Amniotic stem cell (primary cell): ENCODE measurements at places on chromosomes 4 and X.

- DNase-seq = no peak
Observed at GRCh38 chrX:7261672-7262332, 113.8 kb upstream of the PUDP start.

DNA sequence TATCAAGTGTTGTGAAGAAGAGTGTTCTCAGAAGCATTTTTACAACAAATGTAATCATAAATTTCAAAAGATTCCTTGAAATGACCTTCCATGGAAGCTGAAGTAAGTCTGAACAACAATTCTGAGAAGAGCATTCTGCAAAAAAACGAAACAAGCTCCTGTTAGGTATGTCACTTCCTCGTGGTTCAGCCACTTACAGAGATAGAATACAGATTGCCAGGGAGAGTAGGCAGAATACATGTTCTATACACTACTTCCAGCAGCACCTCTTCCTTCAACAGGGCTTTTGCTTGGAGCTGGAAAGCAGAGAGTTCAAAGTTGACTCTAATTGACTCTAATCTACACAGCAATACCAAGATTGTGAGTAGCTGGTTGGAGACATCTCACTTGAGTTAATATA lies 274.5 kb downstream of the ADGRA3 start:
- DNase-seq = no peak

DNA sequence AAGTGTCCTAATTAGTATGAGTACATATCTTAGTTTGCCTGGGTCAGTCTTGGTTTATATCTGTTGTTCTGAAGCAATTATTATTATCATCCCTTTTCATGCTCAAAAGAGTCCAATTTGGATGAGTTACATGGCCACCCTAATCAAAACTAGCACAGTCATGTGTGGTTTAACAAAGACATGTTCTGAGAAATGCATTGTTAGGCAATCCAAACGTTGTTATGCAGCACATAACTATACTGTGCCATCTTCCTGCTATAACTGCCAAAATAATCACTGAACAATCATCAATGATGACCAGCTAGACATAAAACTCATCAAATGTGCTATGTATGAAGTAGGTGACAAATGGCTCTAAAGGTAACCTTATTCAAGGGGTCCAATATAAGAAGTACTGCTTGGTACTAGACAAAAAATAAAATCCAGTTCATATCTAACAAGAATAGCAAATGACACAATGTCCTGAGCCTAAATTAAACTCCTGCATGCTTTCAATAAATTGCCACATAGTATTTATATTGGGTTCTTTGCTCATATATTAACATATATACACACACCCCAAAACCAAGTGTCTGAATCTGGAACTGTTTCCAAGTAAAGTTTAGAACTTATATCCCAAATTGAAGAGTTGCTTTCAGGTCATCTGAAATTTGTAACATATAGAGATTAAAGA lies 41.9 kb downstream of the CNOT6L start:
- no peak for DNase-seq

DNA sequence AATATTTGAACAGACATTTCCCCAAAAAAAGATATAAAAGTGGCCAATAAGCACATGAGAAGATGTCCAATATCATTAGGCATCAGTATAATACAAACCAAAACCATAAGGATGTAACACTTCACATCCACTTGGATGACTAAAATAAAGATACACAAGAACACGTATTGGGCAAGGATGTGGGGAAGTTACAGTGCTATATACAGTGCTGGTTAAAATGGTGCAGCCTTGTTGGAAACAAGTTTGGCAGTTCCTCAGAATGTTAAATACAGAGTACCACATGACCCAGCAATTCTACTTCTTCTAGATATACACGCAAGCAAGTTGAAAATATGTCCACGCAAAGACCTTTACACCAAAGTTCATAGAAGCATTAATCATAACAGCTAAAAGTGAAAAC lies 58.9 kb downstream of the HAUS3 start:
- DNase-seq = no peak

DNA sequence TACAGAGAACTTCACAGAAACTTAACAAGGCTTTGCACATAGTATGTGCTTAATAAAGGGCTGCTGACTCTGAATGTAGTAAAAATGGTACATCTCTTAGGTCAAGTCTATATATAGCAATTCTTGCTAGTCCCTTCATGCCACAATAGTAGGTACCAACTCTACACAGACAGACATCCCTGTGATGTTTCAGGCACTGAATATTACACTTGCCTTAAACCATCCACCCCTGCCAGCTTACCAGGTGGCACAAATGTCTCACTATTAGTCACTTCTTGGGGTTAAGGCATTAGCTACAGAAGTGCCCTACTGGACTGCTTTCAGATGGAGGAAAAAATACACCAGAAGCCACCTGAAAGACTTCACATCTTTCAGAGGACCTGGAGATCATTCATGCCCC lies 86.3 kb upstream of the CITED1 start:
- no peak for DNase-seq

GRCh38 chrX:110669572-110669971 lies 126.0 kb downstream of the CHRDL1 start:
- no peak for DNase-seq

DNA sequence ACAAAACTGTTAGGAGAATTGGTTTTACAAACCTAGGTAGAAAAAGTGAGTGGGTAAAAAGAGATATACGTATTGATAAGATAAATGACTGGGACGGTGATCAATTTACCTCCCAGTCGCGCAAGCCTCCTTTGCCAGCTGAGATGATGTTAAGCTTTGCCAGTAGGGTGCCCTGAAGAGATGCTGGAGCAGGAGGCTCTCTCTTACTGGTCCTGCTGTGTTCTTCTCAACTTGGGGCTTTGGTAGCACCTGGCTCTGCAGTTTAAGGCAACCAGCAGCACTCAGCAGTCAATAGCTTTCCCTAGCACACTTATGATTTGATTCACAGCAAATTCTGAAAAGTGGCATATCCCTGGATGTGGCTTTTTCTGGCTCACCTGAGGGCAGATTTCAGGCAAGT lies 1461.7 kb downstream of the ADGRL3 start:
- DNase-seq = no peak

GRCh38 chr4:130542953-130543352 lies 1447.0 kb downstream of the C4orf33 start:
- DNase-seq = no peak

DNA sequence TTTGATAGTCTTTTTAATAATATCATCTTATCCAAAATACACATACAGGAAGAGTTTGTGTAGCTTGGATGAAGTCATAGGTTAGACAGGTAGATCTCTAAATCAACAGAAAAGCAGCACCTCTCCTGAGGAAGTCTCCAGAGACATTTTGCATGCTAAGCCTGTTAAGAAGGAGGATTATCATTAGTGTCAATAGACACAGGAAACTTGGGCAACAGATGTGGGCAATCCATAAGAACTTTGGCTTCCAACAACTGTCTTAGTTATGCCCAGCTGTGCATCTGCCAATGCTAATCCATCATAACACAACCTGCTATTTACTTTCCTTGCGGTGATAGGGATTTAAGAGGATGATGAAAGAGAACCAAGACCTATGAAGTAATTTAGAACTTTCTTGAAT lies 1052.6 kb downstream of the RPA4 start:
- DNase-seq = no peak
